ENCODE measurements at places on chromosomes 5 and 9.

DNA sequence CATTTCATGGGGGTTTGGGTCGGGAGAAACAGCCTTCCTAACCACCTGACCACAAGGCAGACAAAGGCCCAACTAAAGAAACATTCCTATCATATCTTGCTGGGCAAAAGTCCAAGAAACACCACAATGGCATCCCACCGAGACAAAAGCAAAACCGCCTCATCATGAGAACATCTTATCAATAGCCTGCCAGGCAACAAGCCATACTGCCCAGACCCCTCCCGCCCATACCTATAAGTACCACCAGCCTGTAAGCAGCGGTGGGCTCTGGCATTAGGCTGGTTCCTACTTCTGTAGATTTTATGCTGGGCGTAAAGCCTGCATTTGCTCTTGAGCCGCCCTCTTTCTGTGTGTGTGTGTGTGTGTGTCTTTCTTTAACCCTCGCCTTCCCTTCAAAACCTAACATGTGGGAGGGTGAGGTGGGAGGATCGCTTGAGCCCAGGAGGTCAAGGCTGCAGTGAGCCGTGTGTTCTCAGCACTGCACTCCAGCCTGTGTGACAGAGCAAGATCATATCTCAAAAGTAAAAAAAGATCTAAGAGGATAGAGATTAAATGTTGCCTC lies 56.9 kb downstream of the PDE6A start:
- no peak for DNase-seq

- no peak for DNase-seq
Measured at GRCh38 chr5:19619571-19619970, 368.4 kb downstream of the CDH18 start.

DNA sequence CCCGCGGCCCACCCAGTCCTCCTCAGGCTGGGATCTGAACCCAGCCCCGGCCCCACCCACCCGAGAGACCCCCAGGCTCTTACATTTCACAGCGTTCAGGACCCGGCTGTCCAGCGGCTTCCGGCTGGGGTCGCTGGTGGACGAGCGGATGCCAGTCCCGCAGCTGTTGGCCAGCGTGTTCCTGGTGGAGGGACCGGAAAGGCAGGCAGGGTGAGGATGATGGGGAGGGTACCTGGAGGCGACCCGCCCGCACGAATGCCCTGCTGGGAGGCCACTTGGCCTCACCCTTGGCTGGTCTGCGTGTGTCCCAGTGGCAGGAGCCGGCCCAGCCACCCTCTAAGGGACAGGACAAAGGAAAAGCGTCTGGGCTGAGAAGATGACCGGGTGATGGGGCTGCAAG lies 51.9 kb upstream of the UBAC1 start:
- DNase-seq, result no peak

- no peak for DNase-seq
Measured at GRCh38 chr5:54090495-54091120, 219.8 kb downstream of the ARL15 start.

GRCh38 chr9:132008184-132008803 lies 71.4 kb downstream of the MED27 start:
- no peak for DNase-seq

GRCh38 chr9:22033012-22033630 lies 24.0 kb upstream of the CDKN2B start:
- DNase-seq, result no peak

DNA sequence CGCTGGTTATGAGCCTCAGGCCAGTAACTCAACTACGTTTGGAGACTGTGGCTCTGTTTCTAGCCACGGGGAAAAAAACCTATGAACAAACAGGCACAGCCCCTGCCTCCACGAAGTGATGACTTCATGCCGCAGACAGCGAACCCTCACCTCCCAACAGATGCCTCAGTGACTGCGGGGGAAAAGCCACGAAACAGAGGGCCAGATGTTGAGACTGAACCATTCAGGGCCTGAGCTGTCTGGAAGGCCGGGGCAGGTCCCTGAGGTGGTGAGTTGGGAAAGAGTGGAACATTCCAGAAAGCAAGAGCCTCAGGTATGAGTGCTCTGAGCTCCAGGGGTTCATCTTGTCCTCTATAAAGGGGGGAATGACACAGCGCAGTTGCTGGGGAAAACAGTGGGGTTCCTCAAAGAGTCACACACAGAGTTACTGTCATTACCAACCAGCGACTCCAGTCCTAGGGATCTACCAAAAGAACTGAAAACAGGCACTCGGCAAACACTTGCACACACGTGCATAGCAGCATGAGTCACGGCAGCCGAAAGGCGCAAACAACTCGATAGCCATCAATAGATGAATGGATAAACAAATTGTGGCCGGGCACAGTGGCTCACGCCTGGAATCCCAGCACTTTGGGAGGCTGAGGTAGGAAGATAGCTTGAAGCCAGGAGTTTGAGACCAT lies 15.3 kb downstream of the PLPP7 start:
- DNase-seq, result no peak

DNA sequence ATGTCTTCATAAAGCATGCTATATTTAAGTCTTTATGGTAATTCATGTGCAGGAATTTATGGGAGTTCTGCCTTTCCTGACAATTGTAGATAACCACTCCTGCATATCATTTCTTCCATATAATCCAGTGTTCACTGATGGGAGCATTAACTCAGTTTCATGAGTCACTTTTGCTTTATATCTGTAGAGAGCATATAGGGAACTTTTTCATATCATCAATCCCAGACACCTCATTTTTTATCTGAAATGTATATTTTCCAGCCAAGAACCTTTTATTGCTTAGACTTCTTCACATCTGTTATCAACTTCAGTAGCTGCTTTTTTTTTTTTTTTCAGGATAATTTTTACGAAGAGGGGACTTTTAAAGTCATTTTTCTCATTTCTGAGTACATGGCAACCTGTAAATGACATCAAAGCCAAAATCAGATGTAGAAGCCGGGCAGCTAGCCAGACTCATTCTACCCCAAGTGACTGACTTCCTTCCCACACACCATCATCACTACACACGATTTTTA lies 41.1 kb downstream of the NFX1 start:
- DNase-seq, result no peak

GRCh38 chr5:151766975-151767374 lies 4.8 kb upstream of the G3BP1 start:
- DNase-seq, result no peak

DNA sequence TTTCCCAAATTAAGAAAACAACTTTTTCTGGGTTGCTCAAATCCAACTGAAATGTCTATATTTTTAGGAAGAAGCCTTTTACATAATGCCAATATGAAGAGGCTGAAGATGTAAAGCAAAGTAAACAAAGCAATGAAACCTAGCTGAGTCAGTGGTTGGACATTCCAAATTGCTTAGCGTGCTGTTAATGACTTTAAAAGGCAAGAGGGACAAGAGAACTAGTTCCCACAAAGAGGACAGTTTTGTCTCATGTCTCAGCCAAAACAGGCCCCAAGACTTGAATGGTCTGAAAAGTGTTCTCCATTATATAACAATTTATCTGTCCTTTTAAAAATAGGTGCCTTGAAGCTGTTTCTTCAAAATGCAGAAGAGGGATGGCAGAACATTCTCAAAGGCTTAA lies 407.0 kb downstream of the ENC1 start:
- DNase-seq, result no peak

- no peak for DNase-seq
Measured at GRCh38 chr5:176647843-176648473, 674 bp downstream of the TSPAN17 start.

Measured in inflammatory macrophage (primary cell).